Kasumi-1 (cell line): ENCODE measurements at places on chromosomes 1 and 21.
A peak's percentile ranks its signal among the peaks of the same experiment; 100 is the strongest.

DNA sequence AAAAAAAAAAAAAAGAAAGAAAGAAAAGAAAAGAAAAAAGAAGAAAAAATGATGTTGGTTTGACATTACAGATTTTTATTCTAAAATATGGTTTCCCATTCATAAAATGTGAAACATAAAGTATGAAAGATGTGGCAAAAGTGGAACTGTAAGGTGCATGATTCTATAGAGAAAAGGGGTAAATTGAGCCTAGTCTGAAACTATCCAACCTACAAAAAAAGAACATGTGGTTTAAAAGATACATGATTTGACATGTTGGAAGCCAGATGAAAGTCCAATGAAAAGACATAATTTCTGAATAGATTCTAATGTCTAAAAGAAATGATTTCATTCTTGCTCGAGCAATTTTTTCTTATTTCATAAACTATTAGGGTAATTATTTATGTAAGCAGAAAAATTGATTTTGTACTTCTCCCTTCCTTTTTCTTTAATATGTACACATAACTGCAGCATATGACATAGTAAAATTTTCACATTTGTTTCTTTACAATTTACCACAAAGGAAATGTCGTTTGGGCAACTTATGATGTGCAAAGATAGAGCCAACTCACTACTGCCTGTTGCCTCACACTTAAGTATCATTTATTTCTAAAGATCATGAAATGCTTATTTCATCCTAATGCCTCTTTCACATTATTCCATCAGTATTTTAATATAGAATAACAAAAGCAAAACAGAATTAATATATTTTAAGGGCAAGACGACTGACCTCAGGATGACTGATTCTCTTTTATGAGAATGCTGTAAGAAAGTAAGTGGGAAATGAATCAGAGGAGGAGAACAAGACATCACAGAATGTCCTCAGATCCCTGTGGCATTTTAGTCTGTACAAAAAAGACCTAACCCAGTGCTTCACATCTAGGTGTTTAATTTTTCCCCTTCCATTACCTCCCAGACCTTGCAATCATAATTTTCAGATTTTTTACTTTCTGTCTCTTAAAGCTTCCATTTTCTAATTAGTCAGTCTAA, 165.8 kb upstream of the HMCN1 start:
- DNase-seq, result no peak

DNA sequence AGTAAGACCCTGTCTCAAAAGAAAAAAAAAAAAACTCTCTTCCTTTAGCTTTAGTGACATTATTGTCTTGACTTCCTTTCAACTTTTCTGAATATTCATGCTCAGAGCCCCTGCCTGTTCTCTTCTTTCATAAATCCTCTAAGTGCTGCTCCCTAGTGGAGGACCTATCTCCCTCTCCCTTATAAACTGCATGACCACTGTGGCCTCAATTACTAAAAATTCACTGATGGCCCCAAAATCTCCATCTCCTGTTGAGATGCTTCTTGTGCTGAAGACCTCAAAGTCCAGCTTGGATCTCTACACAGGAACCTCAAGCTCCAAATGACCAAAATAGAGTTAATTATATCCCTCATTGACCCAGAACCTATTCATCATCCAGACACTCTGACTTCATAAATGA, 7.8 kb downstream of the ITLN1 start:
- peak; percentile 83 for DNase-seq

DNA sequence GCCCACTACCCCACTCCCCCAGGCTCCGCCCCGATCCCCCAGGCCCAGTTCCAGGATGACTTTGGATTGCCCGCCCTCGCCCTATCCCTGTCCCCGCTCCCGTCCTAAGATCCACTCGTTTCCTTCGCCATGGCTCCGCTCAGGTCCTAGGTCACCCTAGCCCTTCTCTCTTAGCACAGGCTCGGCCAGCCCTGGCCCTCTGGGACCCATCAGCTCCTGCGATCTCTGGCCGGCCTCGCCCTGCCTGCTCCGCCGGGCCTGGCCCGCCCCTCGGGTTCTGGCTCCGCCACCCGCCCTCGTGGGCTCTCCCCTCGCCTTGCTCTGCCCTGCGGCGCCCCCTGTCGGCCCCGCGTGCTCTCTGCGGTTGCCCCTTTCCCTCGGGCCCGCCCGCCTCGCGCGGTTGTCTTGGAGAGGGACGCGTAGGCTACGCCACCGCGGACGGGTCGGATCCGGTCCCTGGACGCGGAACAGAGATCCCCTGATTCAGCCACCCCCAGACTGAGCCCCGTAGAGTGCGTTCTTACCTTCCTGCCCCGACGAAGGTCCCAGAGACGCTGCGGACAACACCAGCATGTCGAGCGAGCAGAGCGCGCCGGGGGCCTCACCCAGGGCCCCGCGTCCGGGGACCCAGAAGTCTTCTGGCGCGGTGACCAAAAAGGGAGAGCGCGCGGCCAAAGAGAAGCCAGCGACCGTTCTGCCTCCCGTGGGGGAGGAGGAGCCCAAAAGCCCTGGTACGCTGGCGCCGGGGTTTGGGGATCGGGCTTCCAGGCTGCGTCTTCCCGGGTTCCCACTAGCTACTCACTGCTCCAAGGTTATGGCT, at the start of gene LRRC71:
Gene LRRC71 (plus strand): TSS at position 400 of the 820 bp plus-strand sequence. CDS start 172 bp downstream, at position 572.
- DNase-seq, result peak; percentile 67

DNA sequence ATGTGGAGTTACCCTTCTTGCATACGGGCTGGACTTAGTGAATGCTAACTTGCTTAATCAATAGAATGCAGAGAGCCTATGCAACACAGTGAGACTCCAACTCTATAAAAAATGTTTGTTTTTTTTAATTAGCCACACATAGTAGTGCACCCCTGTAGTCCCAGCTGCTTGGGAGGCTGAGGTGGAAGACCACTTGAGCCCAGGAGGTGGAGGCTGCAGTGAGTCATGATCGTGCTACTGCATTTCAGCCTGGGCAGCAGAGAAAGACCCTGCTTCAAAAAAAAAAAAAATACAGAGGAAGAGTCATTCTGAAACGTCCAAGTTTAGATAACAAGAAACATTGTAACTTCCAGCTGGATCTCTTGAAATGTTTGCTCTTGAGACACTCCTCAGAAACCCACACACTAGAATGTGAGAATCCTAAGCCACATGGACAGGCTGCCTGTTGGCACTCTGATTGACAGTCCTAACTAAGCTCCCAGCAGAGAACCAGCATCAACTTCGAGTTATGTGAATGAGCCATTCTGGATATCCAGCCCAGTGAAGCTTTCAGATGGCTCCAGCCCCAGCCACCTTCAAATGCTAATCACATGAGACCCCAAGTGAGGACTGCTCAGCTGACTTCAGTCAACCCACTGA, 20.0 kb upstream of the CAP1 start:
- DNase-seq, result no peak

DNA sequence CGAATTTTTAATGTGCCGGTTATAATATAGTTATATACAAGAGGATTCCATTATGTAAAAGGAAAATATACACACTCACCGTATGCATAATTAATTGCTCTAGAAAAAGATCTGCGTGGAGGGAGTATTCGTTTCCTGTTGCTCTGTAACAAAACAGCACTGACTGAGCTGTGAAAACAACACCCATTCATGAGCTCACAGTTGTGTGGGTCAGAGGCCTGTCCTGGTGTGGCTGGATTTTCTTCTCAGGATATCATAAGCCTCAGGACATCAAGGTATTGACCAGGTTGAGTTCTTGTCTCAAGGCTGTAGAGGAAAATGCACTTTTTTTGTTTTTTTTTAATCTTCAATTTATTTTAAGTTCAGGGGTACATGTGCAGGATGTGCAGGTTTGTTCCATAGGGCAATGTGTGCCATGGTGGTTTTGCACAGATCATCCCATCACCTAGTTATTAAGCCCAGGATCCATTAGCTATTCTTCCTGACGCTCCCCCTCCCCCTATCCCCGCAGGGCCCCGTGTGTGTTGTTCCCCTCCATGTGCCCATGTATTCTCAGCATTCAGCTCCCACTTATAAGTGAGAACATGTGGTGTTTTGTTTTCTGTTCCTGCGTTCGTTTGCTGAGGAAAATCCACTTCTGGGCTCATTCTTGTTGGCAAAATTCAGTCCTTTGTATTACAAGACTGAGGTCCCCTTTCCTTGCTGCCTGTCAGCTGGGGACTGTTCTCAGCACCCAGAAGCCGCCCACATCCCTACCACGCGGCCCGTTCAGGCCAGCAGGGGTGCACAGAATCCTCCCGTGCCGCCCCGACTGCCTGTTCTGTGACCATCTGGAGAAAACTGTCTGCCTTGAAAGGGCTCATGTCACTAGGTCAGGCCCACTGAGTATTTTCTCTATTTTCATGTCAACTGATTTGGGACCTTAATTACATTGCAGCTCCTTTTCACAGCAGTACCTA, 87.4 kb upstream of the ERRFI1 start:
- DNase-seq, result no peak

- DNase-seq, result no peak
These were observed 79.9 kb downstream of the CD247 start for GRCh38 chr1:167438171-167439138.

DNA sequence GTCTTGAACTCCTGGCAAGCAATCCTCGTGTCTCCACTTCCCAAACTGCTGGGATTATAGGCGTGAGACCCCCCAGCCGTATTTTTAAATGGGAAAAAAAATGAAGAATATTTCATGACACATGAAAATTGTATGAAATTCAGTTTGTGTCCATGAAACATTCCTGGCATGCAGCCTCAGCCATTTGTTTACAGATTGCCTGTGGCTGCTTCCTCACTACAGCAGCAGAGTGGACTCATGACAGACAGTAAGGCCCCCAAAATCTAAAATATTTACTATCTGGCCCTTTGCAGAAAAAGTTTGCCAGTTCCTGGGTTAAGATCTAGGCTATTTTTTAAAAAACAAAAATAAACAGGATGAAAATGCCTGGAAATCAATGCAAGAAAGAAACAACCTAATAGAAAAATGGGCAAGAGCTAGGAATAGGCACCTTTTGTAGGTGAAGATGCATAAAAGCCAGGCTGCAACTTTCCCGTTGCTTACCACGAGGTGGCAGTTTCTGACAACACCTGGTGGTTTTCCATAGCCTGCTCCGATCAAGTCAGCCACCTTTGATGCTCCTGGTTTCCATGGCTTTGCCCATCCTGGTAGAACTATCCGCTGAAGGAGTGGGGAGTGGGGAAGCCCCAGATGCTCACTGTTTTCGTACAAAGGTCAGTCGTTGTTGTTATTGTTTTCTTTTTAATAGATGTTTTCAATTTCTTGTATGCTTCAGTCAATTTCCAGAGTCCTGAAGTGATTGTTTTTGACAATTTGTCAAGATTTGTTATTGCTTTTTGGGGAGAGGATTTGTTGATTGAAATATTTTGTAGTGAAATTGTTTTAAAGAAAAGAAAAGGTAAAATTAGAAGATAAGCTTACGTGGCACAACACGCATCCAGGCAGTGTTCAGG, 24.3 kb downstream of the UBE2Q1 start:
- no peak for DNase-seq

- no peak for DNase-seq
These were observed 35.1 kb upstream of the ADORA3 start for GRCh38 chr1:111538343-111539025.

- DNase-seq, result no peak
These were observed 183.3 kb upstream of the TMEM51 start for GRCh38 chr1:14970115-14970798.

DNA sequence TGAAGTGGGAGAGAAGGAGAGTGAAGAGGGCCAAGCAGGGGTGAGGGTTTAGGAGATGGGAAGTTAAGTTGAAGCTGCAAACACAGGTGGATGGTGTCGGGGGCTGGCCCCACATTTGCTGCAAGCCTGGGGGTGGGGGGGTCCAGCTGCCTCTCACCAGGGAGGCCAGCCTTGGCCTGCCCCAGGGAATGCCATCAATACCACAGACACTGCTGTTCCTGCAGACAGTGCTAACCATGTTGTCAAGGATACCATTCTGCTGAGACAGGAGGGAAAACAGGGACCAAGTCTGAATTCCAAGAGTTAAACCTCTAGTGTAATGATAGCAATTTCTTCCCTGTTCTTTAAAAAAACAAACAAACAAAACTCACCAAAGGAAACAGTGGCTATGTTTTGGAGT, 8.0 kb downstream of the MECR start:
- no peak for DNase-seq

GRCh38 chr1:191152776-191153175, 675.1 kb upstream of the BRINP3 start:
- DNase-seq, result no peak
